ENCODE measurements at places on chromosomes 3 and 15.

DNA sequence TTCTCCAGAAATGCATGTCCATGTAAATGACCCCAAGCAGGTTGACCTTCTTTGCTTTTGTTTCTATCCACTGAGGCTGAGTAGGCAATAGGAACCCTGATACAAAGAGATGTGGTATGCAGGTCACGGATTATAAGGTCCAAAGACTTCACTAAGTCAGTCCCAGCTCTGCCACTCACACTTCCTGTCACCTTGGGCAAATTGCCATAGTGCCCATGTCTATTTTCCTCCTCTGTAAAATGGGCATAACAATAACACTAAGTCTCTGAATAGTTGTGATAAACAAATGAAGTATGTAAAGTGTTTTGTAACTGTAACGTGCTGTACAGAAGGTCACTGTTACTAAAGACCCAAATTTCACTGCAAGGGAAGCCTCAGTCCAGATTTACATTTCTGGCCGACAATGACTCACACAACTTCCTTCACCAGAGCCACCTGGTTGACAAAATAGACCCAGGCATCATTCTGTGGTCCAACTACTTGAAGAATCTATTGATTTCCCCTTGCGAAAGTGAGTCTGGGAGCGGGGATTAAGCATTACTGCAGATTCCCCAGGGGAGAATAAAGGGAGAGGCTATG is 175.4 kb upstream of the LPP start:
- no peak for DNase-seq

- peak; percentile 18 for DNase-seq
Observed at GRCh38 chr3:137612291-137612690, 151.8 kb upstream of the SOX14 start.

- no peak for DNase-seq
Observed at GRCh38 chr3:62785384-62785783, 89.8 kb downstream of the CADPS start.

DNA sequence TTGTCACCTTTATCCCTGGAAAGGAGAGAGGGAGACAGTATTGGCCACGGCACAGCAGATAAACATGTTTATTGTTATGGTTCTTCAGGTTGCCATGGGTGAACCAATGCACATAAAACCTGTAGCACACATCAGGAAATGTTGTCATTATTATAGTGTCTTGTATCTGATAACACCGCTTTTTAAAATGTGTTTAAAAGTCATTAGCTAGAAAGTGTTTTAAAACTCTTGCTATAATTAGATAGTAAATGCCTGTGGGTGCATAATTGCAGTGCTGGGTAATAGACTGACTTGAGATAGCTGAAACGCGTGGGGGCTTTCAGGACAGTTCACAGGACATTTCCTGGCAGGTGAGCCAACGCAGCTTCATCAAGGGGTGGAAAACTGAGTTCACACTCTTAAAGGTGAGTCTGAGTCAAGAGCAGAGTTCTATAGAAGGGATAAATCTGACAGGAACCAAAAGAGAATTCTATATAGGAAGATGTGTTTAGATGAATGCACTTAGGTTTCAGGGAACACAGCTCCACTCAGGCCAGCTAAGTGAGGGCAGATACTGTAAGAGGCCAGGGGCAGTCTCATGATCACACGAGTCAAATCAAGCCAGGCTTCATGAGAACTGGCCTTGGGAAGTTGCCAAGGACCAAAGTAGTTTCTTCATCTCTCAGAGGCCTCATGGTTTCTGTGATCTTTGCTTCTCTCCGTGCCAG is 35.6 kb upstream of the PPP4R2 start:
- DNase-seq, result no peak

DNA sequence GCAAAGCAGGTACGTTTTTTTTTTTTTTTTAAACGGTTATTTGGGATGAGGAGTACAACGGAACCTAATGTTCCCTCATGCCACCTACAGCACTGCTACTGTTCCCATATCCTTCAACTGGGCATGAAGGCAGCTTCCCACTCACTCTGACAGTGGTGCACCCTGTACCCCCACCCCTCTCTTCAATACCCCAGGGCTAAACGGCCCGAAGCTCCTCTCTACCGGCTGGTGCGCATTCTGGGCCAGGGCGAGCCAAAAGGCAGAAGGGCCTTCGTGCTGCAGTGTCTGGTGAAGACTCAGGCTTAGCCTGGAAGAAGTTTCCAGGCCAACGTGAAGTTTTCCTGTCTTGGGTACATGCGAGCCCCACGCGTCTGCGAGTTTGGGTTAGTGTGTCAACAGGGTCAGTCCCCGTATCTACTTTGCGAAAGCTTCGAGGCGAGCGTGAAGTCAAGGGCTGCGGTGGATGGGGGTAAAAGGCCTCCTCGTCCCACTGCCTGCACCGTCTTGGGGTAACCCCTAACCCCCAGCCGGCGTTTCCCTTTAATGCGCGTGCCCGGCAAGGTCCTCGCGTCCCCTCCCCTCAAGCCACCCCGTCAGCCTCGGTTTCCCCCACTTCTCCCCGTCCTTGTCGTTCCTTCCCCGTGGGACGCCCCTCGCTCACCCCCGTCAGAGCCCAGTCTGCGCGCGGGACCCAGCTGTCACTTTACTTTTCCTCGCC is 765 bp upstream of the UBE2E2 start:
- DNase-seq, result peak; percentile 62

- no peak for DNase-seq
Observed at GRCh38 chr3:16864610-16865313, 20.0 kb upstream of the PLCL2 start.

GRCh38 chr3:14317057-14317553 is 85.3 kb upstream of the SLC6A6 start:
- DNase-seq, result no peak

DNA sequence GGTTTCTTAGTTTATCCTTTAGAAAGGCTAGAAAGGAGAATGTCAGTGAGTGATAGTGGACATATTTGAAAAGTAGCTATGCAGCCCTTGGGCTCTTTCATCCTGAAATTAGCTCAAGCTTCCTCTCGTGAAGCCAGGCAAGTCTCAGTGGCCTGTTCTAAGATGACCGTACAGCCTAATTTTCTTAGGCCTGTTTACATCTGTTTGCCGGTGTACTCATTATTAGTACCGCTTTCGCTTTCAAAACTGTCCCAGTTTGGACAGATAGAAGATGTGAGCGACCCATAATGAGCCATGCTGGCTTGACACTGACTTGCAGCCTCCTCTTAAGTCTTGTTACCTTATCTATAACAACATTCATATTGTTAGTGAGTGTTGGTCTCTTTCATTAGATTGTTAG is 5.7 kb upstream of the ARL14 start:
- DNase-seq, result no peak

DNA sequence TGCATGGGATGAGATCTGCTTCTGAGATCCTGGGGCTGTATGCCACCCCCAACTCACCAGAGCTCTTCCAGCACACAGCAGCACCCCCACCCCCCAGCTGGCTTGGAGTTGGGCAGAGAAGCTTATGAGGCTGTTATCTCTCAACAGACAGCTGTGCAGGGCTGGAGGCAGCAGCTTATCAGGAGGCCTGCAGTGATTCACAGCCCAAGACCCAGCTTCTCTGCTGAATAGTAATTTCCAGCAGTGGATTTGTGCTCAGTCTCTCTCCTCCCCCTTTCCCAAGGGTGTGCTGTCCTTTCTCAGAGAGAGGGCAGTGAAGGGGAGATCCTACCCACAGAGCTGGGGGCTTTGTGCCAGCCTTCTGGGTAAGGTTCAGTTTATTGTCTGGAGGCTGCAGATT is 2.1 kb downstream of the RPP25 start:
- no peak for DNase-seq

DNA sequence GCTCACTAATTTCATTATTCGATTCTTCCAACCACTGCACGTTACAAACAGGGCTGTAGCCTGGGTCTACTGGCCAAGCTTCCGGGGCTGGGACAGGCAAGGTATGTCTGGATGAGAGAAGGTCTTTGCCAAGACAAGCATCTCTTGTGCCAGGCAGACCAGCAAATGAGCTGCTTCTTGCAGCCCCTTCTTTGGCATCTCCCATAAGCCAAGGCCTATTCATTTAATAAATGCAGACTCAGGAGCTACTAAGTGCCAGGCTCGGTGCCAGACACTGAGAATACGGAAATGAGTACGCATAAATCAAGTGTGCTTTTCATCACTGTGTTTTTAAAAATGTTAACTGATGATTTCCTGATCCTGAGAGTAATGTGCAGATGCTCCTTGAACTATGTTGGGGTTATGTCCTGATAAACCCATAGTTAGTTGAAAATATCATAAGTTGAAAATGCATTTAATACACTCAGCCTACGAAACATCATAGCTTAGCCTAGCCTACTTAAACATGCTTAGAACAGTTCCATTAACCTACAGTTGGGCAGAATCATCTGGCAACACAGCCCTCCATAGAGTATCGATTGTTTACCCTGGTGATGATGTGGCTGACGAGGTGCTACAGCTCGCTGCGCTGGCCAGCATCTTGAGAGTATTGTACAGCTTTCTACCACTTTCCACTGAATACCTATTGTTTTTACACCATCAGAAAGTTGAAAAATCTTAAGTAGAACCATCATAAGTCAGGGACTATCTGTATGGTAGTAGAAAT is 135.0 kb upstream of the CTDSPL start:
- DNase-seq, result no peak

- DNase-seq, result no peak
Observed at GRCh38 chr3:150733373-150733935, 29.5 kb downstream of the SIAH2 start.

DNA sequence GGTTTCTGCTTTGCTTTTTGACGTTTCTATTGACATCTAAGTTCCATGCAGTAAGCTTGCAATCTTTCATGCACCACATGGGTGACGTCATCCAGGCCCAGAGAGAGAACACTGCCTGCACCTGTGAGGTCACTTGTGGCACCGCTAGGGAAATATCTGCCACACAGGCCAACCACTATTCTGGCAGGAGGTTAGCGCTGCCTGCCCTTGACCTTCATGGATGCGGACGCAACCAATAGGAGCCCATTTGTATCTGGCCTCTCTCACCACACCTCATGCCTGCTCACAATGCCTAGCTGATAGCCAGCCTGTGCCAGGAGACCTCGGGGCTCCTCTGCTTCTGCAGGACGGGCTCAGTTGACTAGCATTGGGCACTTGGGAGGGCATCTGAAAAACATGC is 55.8 kb upstream of the PRR23E start:
- no peak for DNase-seq

- DNase-seq, result no peak
Observed at GRCh38 chr3:169869484-169870220, at the start of gene LRRC31. TSS of gene LRRC31 (minus strand) at chr3:169869935. CDS start at chr3:169869807, 128 bp downstream.

All from WTC11 (cell line).